GM03348 (cell line): ENCODE measurements at places on chromosomes 11 and 22.

- DNase-seq = no peak
Measured at GRCh38 chr11:4050138-4050537, 44.5 kb upstream of the RRM1 start.

- peak; percentile 55 for DNase-seq
Measured at GRCh38 chr22:37048133-37048532, 3.4 kb upstream of the KCTD17 start.

- no peak for DNase-seq
Measured at GRCh38 chr11:33471541-33471940, 214.4 kb downstream of the HIPK3 start.

DNA sequence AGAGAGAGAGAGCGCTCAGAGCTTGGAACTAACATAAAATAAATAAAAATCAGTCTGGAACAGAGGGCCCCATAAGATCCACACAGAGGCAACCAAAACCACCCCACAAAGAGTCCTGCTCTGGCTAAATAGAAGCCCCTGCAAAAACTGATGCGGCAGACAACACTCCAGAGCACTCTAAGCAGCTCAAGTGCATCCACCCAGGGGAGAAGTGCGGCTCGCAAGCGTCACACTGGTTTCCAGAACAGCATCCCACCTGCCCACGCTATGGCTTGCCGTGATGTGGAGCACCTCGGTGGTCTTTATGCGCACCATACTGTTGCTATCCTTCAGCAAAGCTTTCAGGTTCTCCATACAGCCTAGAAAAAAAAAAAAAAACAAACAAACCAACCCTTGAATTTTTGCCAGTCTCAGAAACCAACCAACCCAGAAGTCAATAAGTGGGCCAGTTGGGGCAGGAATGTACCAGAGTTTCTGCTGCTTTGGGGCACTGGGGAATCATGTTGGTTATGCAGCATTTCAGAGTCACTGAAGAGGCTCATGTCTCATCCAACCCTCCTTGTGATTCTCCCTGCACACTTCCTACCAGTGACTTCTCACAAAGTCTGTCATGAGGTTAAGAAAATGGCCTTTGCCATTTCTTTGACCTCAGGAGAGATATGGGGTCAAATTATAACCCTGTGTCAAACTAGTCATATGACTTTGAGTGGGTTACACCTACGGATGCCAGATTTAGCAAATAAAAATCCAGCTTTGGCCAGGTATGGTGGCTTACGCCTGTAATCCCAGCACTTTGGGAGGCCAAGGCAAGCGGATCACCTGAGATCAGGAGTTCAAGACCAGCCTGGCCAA lies 3.0 kb downstream of the RSPH14 start:
- DNase-seq = no peak

DNA sequence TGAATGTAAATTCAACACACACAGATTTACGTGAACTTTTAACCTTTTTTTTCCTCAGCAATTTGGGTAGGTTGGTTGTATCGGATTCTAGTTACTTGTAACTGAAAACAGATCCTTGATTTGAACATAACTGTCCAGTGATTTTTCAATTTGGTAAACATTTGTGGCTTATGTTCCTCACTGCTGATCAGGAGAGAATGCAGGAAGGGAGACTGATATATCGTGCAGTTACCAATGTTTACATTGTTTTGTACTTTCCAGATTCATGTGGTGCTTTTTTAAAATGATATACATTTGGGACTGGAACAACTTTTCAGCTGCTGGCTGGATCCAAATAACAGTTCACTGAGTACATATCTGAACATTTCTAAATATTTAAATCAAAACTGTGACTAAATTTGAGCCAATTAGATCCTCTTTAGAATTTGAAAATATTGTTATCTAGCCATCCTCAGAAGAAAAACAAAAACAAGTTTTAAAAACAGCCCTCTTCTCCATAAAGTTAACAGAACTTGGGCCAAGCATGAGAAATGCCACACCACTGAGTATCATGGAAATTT lies 84.3 kb upstream of the MTMR2 start:
- no peak for DNase-seq

- DNase-seq = no peak
Measured at GRCh38 chr11:118888398-118888797, 4.7 kb downstream of the CXCR5 start.

DNA sequence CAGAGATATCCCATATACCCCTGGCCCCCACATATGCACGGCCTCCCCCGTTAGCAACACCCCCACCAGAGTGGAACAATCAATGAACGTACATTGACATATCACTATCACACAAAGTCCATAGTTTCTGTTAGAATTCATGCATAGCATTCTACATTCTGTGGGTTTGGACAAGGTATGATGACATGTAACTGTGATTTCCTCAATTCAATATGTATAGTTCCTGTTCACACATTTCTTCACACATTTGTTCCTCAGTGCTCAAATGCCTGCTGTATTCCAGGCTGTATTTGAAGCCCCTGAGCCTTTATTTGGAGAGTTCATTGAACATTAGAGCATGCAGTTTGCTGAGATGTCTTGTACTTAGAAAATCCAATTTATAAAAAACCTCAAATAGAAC lies 69.9 kb downstream of the PTPRJ start:
- DNase-seq = no peak

GRCh38 chr11:114846416-114846791 lies 168.1 kb downstream of the NXPE2 start:
- no peak for DNase-seq

- DNase-seq = no peak
Measured at GRCh38 chr11:115693002-115693401, 188.8 kb upstream of the CADM1 start.

DNA sequence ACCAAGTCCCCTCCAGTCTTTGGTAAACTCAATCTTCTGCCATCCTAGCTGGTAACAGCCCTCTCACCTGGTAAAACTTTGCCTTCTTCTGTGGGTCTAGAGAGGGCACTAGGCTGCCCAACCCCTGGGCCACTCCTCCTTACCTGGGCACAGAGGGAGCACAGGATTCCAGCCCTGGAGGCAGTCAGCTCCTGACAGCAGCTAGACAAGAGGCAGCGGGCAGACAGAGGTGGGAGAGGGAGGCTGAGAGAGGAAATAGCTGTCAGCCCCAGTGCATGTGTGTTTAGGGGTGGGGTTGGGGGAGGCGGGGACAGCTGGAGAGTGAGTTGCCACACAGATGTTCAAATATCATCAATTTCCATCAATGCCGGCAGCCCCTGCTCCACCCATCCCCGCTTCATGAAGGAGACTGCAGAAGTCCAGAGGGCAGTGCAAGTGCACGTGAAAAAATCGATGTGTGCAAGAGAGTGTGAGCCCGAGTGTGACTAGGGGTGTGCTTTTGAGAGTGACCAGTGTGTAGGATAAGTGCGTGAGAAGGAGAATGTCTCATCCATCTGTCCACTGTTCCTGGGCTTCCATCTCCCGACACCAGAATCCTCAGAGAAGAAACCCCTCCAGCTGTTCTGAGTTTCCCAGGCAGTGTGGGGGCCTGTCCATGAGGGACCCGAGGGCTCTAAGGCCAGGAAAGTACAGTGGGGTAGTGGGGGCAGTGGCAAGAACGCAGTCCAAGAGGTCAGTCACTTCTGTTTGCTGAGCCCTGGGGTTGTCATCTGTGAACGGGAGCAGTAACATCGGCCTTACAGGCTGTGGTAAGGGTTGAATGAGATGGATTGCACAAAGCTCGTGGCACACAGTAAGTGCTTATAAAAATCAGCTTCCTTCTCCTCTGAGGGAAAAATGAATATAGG lies at the start of gene PTGDR2:
Gene PTGDR2, minus strand, starts transcription at position 225 of the 908 bp plus-strand sequence. CDS start 2,228 bp downstream, outside the sequence.
- peak; percentile 26 for DNase-seq

DNA sequence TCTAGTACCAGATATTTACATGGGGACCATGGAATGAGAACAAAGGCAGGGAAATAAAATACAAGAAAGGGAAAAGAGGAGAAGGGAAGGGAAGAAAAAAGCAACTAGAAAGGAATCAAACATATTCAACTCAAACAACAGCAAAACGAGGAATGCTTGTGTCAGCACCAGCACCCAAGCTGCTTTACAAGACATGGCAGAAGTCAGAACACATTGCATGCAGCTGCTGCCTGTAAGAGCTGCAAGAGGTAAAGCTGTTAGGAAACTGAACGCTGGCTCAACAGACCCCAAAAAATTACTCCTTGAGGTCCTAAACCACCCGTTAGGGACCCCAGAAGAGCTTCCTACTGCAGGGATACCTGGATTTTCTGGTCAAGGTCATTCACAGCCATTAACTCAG lies 296.9 kb downstream of the OPCML start:
- no peak for DNase-seq

DNA sequence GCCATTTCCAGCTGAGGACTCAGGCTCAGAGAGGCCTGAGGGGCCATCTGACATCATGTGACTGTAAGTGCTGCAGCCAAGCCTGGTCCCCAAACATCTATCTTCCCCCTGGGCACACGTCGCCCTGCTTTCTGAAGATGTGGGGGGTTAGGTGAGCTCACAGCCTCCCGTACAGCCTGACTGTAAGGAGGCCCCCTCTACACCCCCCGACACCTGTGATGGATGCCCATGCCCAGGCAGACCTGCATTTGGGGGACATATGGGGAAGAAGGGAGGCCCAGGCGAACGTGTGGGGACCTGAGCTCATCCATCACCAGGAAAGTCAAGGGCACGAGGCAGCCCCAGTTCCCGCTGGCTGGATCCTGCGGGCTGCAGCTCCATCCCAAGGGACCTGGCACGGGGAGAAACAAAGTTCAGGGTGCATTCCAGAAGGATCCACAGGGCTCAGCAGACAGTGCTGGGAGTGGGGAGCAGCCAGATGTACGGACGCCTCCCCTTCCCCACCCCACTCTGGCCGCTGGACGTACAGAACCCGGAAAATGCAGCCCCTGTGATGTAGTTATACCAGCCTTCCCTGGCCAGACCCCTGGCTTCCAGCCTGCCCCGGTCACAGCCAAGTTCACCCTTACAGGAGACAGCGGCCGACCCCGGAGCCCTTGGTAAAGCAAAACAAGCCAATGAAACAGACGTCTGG lies 1431.4 kb downstream of the BRD1 start:
- DNase-seq = no peak

DNA sequence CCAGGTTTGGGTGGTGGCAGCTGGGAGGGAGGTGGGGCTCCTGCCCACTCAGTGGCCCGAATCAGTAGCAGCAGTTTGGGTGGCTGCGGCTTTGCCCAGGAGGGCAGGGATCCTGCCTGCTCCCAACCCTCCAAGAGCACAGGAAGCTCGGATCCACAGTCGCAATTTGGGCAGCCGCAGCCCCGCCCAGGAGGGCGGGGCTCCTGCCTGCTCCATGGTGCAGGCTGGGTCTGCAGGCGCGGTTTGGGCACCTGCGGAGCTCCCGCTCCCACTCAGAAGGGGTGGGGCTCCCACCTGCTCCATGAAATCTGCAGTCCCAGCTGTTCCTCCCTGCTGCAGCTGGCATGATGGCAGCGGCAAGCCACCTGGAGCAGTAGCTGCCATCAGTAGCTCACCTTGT lies 38.1 kb upstream of the CALCB start:
- DNase-seq = no peak

DNA sequence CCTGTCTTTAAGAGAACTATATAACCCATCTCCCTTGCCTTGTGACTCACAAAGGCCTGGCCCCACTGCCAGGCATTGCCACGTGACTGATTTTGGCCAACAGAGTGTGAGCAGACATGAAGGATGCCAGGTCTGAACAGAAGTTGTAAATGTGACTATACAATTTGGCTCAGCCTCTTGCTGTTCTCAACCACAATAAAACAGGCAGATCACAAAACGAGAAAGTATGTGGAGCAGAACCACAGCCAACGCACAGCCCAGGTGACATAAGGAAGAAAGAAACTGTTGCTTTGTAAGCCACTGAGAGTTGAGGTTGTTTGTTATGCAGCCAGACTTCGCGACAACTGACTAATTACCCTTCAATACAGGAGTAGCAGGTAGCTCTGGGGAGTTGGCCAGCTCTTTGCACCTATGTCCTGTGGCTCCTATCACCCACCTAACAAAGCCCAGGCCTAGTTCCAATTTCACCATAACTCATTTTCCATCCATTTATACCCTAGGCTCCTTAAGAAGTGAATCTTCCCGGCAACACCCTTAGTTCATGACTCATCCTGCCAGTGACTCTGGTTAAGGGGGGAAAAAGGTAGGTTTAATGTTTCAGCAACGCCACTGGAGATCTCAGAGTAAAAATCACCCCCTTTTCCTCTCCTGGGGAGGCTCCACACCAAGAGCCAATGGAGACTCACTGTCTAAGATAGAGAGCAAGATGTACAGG lies 53.7 kb downstream of the GALNT18 start:
- DNase-seq = no peak

DNA sequence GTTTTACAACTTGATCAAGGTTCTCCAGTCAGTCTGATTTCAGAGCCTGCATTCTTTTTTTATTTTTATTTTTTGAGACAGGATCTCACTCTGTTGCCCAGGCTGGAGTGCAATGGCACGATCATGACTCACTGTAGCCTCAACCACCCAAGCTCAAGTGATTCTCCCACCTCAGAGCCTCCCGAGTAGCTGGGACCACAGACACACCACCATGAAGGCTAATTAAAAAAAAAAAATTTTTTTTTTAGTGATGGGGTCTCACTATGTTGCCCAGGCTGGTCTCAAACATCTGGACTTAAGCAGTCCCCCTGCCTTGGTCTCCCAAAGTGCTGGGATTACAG lies 117.2 kb upstream of the NAV2 start:
- DNase-seq = no peak

GRCh38 chr11:87072787-87073186 lies 35.1 kb downstream of the TMEM135 start:
- no peak for DNase-seq

DNA sequence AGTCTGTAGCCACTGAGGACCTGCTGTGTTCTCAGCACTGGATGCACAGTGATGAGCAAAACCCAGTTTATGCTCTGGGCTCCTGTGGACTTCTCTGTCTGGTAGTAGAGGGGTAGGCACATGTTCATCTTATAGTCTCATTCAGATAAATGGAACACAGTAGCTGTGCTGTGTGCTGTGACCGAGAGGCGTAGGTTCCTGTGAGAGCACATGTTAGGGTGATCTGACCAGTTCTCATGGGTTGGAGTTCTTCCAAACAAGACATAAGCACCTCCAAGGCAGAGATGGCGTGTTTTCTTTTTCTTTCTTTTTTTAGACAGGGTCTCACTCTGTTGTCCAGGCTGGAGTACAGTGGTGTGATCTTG lies 154.8 kb upstream of the RASSF10 start:
- no peak for DNase-seq

DNA sequence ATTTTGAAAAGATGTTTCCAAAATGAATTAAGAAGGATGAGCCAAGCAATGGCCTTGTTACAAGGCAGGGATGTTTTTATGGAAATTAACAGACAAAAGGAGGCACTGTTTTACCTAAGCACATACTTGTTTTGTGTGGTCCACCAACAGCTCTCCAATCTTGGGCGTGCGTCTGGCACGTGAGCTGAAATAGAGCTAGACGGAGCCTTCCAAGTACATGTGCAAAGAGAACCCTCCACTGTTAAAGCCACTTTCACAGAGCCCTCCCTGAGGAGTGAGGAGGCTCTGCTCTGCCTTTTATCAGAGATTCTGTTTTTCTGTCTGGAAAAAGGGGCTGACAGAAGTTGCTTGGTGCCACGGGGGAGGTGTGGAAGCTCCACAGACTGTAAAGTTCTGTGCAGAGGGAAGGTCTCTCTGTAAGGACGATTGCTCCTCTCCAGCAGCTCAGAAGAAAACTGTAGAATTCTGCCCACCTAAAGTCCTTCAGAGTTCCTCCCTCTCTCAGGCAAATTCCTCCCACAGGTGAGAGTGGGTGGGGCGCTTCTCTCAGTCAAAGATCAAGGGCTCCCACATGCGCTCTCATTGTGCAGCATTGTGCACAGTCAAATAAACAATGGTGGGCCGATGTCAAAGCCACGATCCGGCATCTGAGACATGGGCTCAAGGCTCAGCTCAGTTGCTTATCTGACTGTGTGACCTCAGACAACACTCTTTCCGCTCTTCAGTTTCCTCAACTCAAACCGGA lies 92.6 kb upstream of the CSNK2A3 start:
- DNase-seq = no peak
